Caco-2 (cell line): ENCODE measurements at places on chromosomes 13 and 19. TPM values are rescaled to one million over a fixed set of nuclear protein-coding genes. Genes with fewer than 3 reads are reported as not detected.

Gene ANKRD24
- 0.16 and 0.39 TPM in 2 replicates for total RNA-seq

Gene VSIG10L
- total RNA-seq, result 4.5 and 5.0 TPM in 2 replicates

Gene SULT2B1
- total RNA-seq, result 1.00 and 1.4 TPM in 2 replicates

Gene CAMSAP3
- 60.5 and 61.6 TPM in 2 replicates for total RNA-seq

Gene CATSPERD
- not detected in 2 replicates for total RNA-seq

Gene DENND1C
- total RNA-seq, result 3.5 and 4.4 TPM in 2 replicates

Gene LHB
- total RNA-seq, result 0.68 TPM in 1 of 2 replicates, not detected in the other

Gene HIPK4
- total RNA-seq, result not detected in 2 replicates

DNA sequence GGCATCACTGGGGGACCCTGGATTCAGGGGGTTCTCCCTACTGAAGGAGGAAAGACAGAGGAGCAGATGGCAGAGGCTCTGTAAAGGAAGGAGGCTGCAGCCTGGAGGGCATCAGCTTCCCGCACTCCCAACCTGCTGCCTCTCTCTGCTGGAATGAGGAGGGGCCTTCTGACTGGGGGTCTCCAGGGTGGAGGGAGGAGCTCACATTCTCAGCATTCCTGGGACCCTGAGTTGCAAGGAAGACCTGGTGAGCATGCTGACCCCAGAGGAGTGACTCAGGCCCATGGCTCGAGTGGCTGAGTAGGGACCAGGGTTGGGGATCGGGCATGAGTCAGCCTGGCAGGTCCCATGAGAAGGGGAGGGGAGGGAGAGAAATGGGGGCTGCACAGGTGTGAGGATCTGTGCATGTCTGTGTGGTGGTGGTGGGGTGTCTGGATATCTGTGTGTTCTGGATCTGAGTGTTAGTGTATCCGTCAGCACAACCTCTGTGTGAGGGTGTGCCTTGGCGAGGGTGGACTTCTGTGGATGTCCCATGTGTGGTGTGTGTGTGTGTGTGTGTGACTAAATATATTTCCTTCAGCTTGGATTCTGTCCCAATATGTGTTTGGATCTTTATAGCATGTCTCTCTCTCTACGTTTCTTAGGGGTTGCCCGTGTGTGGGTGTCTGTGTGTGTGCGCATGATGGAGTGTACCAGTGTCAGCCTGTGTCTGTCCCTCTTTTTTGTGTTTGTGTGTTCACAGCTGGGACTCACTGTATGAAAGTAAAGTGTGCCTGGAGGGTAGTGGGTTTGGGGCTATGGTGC is 4.6 kb downstream of the AXL start:
- peaks cover 19% of the 10 kb centered on the region; the same call in 1 of the 2 replicates for H3K4me1 ChIP-seq
- DNase-seq, result no peak
- no peaks in the 10 kb centered on the region for H3K36me3 ChIP-seq
- H3K27ac ChIP-seq, result peak overlapping the region; percentile 3
- no peaks in the 10 kb centered on the region for H3K27me3 ChIP-seq
- no peak overlapping the region for H3K4me3 ChIP-seq

DNA sequence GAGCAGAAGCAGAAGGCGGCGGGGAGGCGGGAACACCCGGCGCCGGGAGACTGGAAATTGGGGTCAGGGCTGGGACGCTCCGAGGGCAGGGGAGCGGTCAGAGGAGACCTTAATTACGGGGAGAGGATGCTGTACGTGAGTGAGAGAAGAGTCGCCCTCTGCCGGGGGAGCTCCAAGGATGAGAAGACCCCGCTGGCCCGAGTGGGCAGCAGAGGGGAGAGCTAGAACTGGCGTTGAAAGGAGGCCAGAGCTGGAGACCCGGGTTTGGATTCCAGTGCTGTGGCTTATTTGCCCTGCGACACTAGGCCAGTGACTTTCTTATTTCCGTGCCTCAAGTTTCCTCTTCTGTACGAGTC is 536 bp downstream of the FAM32A start:
- no peaks in the 10 kb centered on the region for H3K27me3 ChIP-seq
- peak overlapping the region; percentile 80 for H3K4me3 ChIP-seq
- peak; percentile 57 for DNase-seq
- H3K27ac ChIP-seq, result peak overlapping the region; percentile 99
- H3K36me3 ChIP-seq, result peaks cover 13% of the 10 kb centered on the region

- no peak overlapping the region for H3K4me3 ChIP-seq
- no peak for DNase-seq
Observed at GRCh38 chr13:107457686-107458085, 757.6 kb downstream of the LIG4 start.

- H3K27ac ChIP-seq, result peak overlapping the region; percentile 97
- peak overlapping the region; percentile 65 for H3K4me3 ChIP-seq
- peaks cover 26% of the 10 kb centered on the region for H3K4me1 ChIP-seq
- H3K36me3 ChIP-seq, result no peaks in the 10 kb centered on the region
Observed at GRCh38 chr13:97976610-97977521, 23.4 kb downstream of the IPO5 start.

GRCh38 chr19:43675269-43675879 is 5.4 kb upstream of the PLAUR start:
- peak overlapping the region; percentile 2 for H3K27ac ChIP-seq
- no peaks in the 10 kb centered on the region for H3K36me3 ChIP-seq
- peaks cover 21% of the 10 kb centered on the region for H3K4me1 ChIP-seq
- no peak overlapping the region for H3K4me3 ChIP-seq
- no peaks in the 10 kb centered on the region for H3K27me3 ChIP-seq

DNA sequence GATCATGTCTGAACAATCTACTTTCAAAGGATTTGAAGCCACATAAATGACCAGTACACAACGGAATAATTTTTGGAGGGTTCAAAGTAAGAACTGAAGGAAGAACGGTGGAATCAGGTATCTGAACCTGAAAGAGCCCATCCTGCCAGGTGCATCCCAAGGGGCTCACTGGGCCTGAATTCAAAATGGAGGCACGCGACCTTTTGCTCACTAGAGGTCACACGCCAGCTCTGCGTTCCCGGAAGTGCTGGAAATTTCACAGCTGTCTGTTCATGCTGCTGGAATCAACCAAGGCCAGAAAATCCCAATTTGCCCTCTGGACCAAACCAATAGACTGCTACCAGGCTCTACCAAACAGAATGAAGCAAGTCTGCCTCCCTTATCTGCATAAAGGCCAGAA is 4.2 kb upstream of the RASA3 start:
- H3K4me3 ChIP-seq, result no peak overlapping the region
- H3K27ac ChIP-seq, result no peak overlapping the region
- no peaks in the 10 kb centered on the region for H3K36me3 ChIP-seq

DNA sequence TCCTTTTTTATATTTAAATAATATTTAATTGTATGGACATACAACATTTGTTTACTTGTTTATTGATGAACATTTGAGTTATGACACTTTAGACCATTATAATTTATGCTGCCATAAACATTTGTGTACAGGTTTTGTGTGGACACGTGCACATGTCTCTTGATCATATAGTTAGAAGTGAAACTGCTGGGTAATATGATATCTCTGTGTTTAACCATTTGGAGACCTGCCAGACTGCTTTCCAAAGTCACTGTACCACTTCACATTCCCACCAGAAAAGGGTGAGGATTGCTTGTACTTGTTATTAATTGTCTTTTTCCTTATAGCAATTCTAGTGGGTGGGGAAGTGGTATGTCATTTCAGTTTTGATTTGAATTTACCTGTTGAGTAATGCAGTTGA is 145.6 kb upstream of the KLHL1 start:
- no peak overlapping the region for H3K27ac ChIP-seq
- peaks cover 8% of the 10 kb centered on the region; the same call in 1 of the 2 replicates for H3K4me1 ChIP-seq
- no peaks in the 10 kb centered on the region for H3K27me3 ChIP-seq
- no peak for DNase-seq
- no peaks in the 10 kb centered on the region for H3K36me3 ChIP-seq

GRCh38 chr13:114080739-114081561 is 51.5 kb downstream of the RASA3 start:
- H3K27me3 ChIP-seq, result no peaks in the 10 kb centered on the region
- H3K4me3 ChIP-seq, result no peak overlapping the region
- H3K36me3 ChIP-seq, result no peaks in the 10 kb centered on the region
- H3K27ac ChIP-seq, result no peak overlapping the region
- no peaks in the 10 kb centered on the region for H3K4me1 ChIP-seq

GRCh38 chr13:101951114-101951513 is 450.7 kb downstream of the FGF14 start:
- H3K4me3 ChIP-seq, result no peak overlapping the region
- no peaks in the 10 kb centered on the region for H3K27me3 ChIP-seq
- no peaks in the 10 kb centered on the region for H3K4me1 ChIP-seq
- no peak for DNase-seq
- H3K27ac ChIP-seq, result no peak overlapping the region

GRCh38 chr19:10747674-10748073 is 29.8 kb downstream of the DNM2 start:
- no peaks in the 10 kb centered on the region for H3K27me3 ChIP-seq
- no peaks in the 10 kb centered on the region; the same call in 1 of the 2 replicates for H3K36me3 ChIP-seq
- no peak overlapping the region for H3K4me3 ChIP-seq
- H3K4me1 ChIP-seq, result no peaks in the 10 kb centered on the region

GRCh38 chr13:112574834-112575613 is 12.9 kb downstream of the TUBGCP3 start:
- H3K4me1 ChIP-seq, result no peaks in the 10 kb centered on the region
- H3K4me3 ChIP-seq, result no peak overlapping the region
- H3K27me3 ChIP-seq, result no peaks in the 10 kb centered on the region
- no peak overlapping the region for H3K27ac ChIP-seq
- H3K36me3 ChIP-seq, result no peaks in the 10 kb centered on the region

GRCh38 chr19:5892772-5893275 is 10.8 kb downstream of the NDUFA11 start:
- DNase-seq, result no peak
- no peak overlapping the region for H3K4me3 ChIP-seq
- H3K27me3 ChIP-seq, result no peaks in the 10 kb centered on the region
- no peaks in the 10 kb centered on the region; the same call in 1 of the 2 replicates for H3K36me3 ChIP-seq
- H3K27ac ChIP-seq, result peak overlapping the region; percentile 65
- H3K4me1 ChIP-seq, result peaks cover 5% of the 10 kb centered on the region; the same call in 1 of the 2 replicates

- H3K36me3 ChIP-seq, result no peaks in the 10 kb centered on the region
- no peak overlapping the region for H3K27ac ChIP-seq
- H3K4me3 ChIP-seq, result no peak overlapping the region
- DNase-seq, result no peak
- no peaks in the 10 kb centered on the region for H3K27me3 ChIP-seq
Observed at GRCh38 chr13:52885141-52885540, 36.7 kb upstream of the PCDH8 start.

GRCh38 chr13:99870541-99870940 is 101.0 kb downstream of the ZIC5 start:
- 0 out of 2 replicates have a peak, but pooled peaks cover 5% of the 10 kb centered on the region for H3K4me1 ChIP-seq
- no peak for DNase-seq
- no peak overlapping the region for H3K4me3 ChIP-seq
- no peaks in the 10 kb centered on the region for H3K36me3 ChIP-seq
- no peaks in the 10 kb centered on the region; the same call in 1 of the 2 replicates for H3K27me3 ChIP-seq

DNA sequence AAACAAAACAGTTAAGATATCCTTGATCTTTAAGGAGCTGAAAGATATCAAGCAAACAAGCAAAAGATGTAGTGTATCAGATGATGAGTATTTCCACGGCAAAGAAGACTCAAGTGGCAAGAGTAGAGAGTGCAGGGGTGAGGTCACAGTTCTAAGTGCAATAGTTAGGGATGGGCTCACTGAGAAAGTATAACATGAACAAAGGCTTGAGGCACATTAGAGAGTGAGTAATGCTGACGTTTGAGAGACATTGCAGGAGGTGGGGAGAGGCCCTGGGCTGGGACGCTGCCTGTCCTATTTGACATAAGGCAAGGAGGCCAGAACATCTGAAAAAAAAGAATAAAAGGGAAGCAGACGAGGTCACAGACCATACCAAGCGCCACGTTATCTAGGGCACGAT is 1.4 kb downstream of the DUXA start:
- no peaks in the 10 kb centered on the region for H3K4me1 ChIP-seq
- no peak for DNase-seq
- no peaks in the 10 kb centered on the region for H3K27me3 ChIP-seq

DNA sequence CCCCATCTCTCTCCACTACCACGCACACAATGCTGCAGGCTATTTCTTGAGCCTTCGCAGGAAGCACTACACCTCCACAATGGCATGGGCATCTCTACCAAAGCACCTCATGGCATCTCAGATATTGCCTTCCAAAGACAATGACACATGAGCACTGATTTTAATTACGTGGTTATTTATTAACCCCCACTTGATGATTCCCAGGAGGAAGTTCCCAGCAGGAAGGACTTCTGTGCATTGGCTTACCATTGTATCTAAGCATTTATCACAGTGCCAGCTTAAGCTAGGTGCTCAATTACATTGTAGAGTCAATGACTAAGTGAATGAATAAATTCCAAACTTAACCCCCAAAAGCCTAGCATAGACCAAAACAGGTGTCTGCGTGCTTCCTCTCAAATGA is 101.4 kb downstream of the ABCC4 start:
- H3K36me3 ChIP-seq, result no peaks in the 10 kb centered on the region; the same call in 1 of the 2 replicates
- no peak overlapping the region for H3K27ac ChIP-seq
- H3K27me3 ChIP-seq, result no peaks in the 10 kb centered on the region
- no peak overlapping the region for H3K4me3 ChIP-seq
- H3K4me1 ChIP-seq, result no peaks in the 10 kb centered on the region

- H3K4me3 ChIP-seq, result no peak overlapping the region
- no peak for DNase-seq
- no peaks in the 10 kb centered on the region; the same call in 1 of the 2 replicates for H3K36me3 ChIP-seq
Observed at GRCh38 chr13:113064534-113065405, 40.8 kb upstream of the F7 start.

DNA sequence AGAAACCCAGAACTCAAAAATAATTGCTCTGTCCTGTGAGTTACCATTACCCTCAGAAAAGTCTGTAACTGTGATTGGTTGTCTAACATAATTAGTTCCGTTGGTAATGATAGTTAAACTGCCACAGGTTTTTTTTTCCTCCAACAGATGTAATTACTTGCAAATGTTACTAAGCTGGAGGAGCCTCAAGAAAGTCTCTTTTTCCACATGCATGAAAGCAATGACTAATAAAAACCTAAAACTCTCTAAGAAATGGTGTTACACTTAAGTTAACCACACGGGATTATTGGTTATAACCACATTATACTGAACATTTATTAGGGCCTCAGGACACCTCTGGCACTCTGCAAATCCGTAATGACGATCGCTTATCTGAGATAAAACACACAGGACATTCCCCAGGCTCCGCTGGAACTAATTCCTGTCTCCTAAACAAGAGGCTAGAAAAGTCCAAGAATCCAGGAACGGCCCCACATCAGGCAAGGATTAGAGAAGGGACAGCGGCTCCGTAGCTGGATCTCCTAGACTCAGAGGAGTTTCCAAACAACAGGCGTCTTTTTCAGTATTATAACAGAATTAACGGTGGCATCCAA is 753 bp downstream of the ZNF235 start:
- no peaks in the 10 kb centered on the region for H3K27me3 ChIP-seq
- DNase-seq, result peak; percentile 19
- H3K36me3 ChIP-seq, result no peaks in the 10 kb centered on the region
- H3K4me1 ChIP-seq, result peaks cover 6% of the 10 kb centered on the region; the same call in 1 of the 2 replicates

GRCh38 chr19:57642396-57643046 is 9.6 kb downstream of the ZNF211 start:
- no peaks in the 10 kb centered on the region for H3K27me3 ChIP-seq
- peaks cover 10% of the 10 kb centered on the region for H3K36me3 ChIP-seq
- no peak overlapping the region for H3K4me3 ChIP-seq
- no peak overlapping the region for H3K27ac ChIP-seq
- no peaks in the 10 kb centered on the region for H3K4me1 ChIP-seq
